Activated B cell treated with CpG ODN at 0.5 μM for 24 hours (primary cell): ENCODE measurements at places on chromosomes 5 and 9. TPM values are rescaled to one million over a fixed set of nuclear protein-coding genes. Genes with fewer than 3 reads are reported as not detected.

The IFNA13 gene
- total RNA-seq, result not detected in 2 replicates

The LARP1 gene
- 205 and 231 TPM in 2 replicates for total RNA-seq

The ST8SIA4 gene
- total RNA-seq, result 105 and 125 TPM in 2 replicates

The LIX1 gene
- total RNA-seq, result not detected in 2 replicates
